SK-N-SH (cell line): ENCODE measurements at places on chromosomes 4 and X.

DNA sequence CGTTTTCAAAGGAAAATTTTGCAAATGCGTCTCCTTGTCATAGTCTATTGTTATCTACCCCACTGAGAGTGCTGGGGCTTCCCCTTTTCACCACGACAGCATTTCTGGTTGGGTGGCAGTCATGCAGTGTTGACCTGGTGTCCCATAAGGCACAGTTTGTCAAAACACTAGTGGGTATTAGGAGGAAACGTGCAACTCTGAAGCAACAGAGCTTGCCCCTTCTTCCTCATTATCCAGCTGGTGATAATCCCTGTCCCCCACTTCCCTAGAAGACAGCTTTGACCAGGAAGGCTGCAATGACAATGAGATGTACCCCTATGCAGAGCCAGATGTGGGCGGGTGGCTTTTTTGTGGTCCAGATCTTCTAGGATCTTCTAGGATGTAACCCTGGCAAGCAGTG, 1.8 kb downstream of the TBC1D1 start:
- DNase-seq, result no peak

DNA sequence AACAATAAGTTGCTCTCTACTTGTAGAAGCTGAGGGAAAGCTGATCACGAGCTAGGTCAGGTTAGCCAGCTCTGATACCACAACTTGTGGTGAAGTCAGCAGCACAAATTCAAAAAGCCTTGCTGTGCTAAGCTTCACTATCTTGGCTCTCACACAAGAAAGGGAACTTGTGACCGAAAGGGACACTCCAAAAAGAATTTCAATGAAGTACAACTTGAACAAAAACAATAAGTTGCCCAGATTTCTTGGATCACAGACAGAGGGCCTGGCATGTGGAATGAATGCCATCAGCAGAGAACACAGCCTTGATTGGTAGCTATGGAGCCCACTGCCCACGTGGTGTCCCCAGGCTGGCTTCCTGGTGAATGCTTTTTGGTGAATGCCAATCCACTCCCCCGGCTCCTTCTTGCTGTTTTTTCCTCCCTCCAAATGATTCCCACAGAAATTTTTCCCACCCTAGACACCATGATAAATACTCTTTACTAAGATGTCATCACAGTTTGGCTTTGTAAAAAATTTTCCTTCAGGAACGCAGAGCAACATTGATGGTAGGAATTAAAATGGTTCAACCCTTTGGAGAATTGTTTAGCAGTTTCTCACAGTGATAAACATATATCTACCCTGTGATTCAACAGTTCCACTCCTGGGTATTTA, 82.6 kb downstream of the ANXA3 start:
- no peak for DNase-seq

DNA sequence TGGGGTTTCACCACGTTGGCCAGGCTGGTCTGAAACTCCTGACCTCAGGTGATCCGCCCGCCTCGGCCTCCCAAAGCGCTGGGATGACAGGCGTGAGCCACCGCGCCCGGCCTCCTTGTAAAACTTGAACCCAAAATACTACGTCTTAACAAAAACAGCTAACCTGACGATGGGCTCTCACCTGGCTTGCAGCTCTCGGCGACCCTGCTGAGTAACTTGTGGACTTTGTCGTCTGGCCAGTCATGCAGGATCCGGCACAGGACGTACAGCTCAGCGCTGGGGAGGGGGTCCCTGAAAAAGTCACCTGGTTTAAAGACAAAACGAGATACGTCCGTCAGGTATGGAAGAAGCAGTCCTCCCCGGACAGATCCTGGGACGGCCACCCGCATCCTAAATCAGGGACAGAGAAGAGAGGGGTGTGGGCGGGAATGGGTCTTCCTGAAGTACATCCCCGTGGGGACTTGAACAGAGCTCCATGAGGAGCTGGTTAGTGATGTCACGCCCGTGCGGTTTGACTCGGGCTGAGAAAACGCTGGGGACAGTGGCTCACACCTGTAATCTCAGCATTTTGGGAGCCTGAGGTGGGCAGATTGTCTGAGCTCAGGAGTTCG, 20.7 kb upstream of the SLC25A6 start:
- no peak for DNase-seq

DNA sequence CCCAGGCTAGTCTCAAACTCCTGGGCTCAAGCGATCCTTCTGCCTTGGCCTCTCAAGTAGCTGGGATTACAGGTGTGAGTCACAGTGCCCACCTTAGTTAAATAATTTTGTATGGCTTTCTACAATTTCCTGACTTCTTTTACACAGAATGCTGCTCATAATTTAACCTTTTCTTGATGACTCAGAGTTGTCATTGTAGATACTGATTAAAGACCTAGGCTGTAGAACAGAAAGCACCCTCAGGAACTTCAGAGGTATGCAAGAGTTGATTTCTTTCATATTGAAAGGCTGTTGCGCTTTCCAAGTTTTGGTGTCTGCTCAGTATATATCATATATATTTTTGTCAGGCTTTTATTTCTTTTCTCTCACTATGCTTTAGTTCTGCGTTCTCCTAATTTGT, 21.1 kb upstream of the GPR34 start:
- no peak for DNase-seq

DNA sequence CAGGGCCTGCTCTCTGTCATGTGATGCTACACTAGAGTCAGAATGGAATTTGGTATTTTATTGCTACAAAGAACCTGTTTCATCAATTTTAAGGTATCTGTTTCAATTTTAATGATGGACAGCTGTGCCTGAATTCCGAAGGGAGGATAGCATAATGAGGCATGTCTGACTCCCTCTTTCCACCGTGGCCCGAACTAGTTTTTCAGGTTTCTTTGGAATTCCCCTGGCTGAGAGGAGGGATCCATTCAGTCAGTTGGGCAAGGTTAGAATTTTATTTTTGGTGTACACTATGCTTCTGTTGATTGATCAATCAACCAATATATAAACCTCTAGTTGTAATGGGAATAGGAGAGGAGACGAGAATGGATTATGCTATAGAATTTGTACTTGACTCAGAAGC, 761.8 kb downstream of the FAM133A start:
- DNase-seq, result no peak

DNA sequence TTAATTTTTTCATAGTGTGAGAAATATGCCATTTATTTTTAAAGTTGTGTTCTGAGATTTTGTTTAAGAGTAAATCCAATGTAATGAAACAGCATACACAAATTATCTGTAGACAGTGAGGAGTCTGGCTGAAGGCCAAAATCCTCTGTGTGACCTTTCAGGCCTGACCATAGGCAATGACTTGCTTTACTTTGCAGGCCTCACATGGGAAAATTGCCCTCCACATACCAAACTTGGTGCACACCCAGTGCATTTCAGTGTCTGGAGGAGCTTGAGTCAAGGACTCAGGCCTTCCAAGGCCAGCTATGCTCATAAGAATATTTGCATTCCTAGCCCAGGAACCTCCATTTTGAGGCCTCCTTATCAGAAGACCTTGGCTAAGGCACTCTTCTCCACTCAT, 430.1 kb downstream of the GABRG1 start:
- DNase-seq, result no peak

DNA sequence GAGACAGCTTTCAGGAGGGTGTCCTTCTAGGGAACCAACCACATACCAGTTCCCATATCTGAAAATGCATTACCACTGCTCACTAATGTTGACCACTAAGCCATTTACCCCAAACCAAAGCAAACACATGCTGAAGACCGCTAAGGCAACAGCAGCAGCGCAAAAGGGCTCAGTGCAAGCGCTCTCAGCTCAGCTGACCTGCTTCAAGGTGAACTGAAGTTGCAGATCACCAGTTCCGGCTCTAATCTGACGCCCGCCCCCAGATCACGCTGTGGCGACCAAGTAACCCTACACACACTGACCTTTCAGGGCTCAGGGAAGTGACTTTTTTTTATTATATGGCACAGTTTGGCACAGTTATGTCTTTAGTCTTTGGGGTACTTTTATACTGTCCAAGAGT, 5.8 kb downstream of the MECP2 start:
- no peak for DNase-seq
